ENCODE measurements at places on chromosomes 3 and 15. TPM values are rescaled to one million over a fixed set of nuclear protein-coding genes. Genes with fewer than 3 reads are reported as not detected.

DNAJA4 gene
- 26.8 TPM for total RNA-seq

SLC49A4 gene
- total RNA-seq, result 13.2 TPM

ZMYND10 gene
- total RNA-seq, result 0.89 TPM

CLDN16 gene
- total RNA-seq, result 0.69 TPM

ADPRH gene
- total RNA-seq, result 2.7 TPM

CMTM6 gene
- 61.5 TPM for total RNA-seq

DUOXA2 gene
- not detected for total RNA-seq

CELSR3 gene
- 0.39 TPM for total RNA-seq

CKMT1B gene
- 3.9 TPM for total RNA-seq

RNU5B-1 gene
- total RNA-seq, result under 0.01 TPM

CHRM5 gene
- not detected for total RNA-seq

IQCF2 gene
- not detected for total RNA-seq

PAQR9 gene
- total RNA-seq, result not detected

DHFR2 gene
- total RNA-seq, result 5.3 TPM

IL16 gene
- total RNA-seq, result 8.9 TPM

GABRA5 gene
- 0.39 TPM for total RNA-seq

HTR3E gene
- total RNA-seq, result not detected

All from skin of body (tissue), 3 donors.